GM19239 (cell line): ENCODE measurements at places on chromosomes 4 and X.

GRCh38 chr4:37951461-37952352, 8.5 kb upstream of the PTTG2 start:
- no peak for DNase-seq

DNA sequence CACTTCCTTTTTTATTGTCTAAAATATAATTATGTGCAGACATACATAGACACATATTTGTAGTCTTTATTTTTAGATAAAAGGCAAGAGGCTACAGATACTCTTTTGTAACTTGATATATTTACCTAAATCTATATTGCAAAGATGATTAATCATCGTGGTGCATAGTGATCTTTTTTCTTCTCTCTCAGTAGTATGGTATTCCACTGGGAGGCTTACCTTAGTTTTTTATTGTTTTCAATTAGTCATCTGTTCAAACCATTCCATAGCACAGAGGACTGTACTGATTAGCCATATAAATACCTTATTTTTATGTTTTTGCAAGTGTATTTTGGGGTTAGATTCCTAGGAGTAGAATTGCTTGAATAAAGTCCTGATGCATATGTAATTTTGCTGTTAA, 619.7 kb downstream of the GRXCR1 start:
- no peak for DNase-seq

- DNase-seq = no peak
Measured at GRCh38 chrX:120452131-120452530, 17.0 kb downstream of the LAMP2 start.

DNA sequence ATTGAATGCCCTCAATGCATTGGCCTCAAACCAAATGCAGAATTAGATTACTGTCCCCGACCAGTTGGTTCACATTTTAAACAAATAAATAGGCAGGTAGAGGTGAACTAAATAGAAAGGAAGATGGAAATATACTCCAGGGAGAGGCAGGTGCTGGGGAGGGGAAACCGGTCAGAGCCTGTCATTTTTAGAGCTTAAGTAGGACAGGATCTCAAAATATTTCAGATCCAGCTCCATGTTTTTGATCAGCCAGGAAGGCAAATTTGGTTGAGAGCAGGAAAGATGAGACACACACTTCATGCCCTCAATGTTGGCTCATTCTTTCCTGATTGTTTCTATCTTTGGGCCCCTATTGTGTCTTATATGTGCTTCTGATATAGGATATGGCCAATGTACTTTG, 206.7 kb downstream of the SHROOM3 start:
- no peak for DNase-seq

- no peak for DNase-seq
Measured at GRCh38 chr4:139740531-139741041, 75.0 kb downstream of the MGST2 start.

GRCh38 chr4:77593101-77593500, 12.5 kb upstream of the CXCL13 start:
- no peak for DNase-seq

DNA sequence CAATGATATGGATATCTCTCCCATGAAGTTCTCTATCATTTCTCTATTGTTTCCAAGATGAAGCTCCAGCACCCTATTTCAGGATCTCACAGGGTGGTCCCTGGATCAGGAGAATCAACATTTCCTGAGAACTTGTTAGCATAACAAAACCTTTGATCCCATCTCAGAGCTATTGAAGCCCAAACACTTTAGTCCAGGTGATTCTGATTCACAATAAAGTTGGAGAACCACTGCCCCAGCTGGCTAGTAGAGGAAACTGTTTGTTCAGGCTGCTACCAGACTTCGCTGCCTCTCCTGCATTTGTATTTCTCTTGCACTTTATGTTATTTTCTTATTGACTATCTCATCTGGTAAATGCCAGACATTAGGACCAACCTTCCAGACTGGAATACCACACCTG, 65.4 kb downstream of the CEP44 start:
- no peak for DNase-seq

DNA sequence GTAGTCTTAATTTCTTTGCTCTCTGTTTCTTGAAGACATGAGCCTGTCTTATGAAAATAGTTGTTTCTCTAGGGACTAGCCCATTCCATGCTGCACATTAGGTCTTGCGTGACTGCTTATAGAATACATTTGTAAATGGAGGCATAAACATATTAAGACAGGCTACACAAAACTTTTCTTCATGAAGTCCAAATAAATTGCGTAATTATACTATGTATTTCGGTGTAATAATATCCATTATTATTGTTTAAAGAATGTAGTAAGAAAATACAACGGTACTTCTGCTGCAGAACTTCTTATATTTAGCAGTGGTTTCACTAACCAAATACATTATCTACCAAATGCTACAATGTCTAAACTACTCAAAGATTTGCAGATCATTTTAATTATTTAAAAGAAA, 8.5 kb upstream of the NAA11 start:
- DNase-seq = no peak

GRCh38 chr4:47075919-47076318, 44.6 kb downstream of the GABRB1 start:
- DNase-seq = no peak

GRCh38 chr4:17195461-17196275, 297.2 kb upstream of the LDB2 start:
- no peak for DNase-seq

GRCh38 chrX:40406330-40406859, 174.4 kb upstream of the ATP6AP2 start:
- no peak for DNase-seq

GRCh38 chr4:118224243-118224829, 128.5 kb downstream of the PRSS12 start:
- no peak for DNase-seq

- DNase-seq = no peak
Measured at GRCh38 chrX:42398967-42399631, 378.9 kb downstream of the PPP1R2C start.

- DNase-seq = no peak
Measured at GRCh38 chr4:21469438-21470300, 478.9 kb downstream of the KCNIP4 start.

GRCh38 chrX:109218761-109219160, 263.1 kb downstream of the GUCY2F start:
- no peak for DNase-seq

- no peak for DNase-seq
Measured at GRCh38 chrX:39065051-39065871, 264.0 kb downstream of the MID1IP1 start.

GRCh38 chrX:131979116-131979515, 44.0 kb upstream of the STK26 start:
- no peak for DNase-seq

- no peak for DNase-seq
Measured at GRCh38 chrX:2614911-2615310, 76.2 kb upstream of the CD99 start.

- DNase-seq = no peak
Measured at GRCh38 chr4:8705161-8706145, 112.9 kb downstream of the CPZ start.
